Right lobe of liver (tissue), 6 donors: ENCODE measurements at places on chromosomes 11 and 22. TPM values are rescaled to one million over a fixed set of nuclear protein-coding genes. Genes with fewer than 3 reads are reported as not detected.

- DNase-seq = no peak
These were observed 19.2 kb downstream of the PIM3 start for GRCh38 chr22:49979587-49980264.

GRCh38 chr22:29375398-29376076, 12.8 kb downstream of the AP1B1 start:
- DNase-seq = no peak

Gene AIFM3
- total RNA-seq = 0.37 TPM

Gene TUBA8
- 4.8 TPM for total RNA-seq
